NCI-H526 treated with DMSO at 0.1 percent for 48 hours (cell line): ENCODE measurements at places on chromosomes 12 and 14.
A peak's percentile ranks its signal among the peaks of the same experiment; 100 is the strongest.

- DNase-seq = no peak
These were observed 85.5 kb downstream of the STON2 start for GRCh38 chr14:81314443-81315175.

- no peak for DNase-seq
These were observed 301.5 kb upstream of the FBXO33 start for GRCh38 chr14:39733741-39734140.

DNA sequence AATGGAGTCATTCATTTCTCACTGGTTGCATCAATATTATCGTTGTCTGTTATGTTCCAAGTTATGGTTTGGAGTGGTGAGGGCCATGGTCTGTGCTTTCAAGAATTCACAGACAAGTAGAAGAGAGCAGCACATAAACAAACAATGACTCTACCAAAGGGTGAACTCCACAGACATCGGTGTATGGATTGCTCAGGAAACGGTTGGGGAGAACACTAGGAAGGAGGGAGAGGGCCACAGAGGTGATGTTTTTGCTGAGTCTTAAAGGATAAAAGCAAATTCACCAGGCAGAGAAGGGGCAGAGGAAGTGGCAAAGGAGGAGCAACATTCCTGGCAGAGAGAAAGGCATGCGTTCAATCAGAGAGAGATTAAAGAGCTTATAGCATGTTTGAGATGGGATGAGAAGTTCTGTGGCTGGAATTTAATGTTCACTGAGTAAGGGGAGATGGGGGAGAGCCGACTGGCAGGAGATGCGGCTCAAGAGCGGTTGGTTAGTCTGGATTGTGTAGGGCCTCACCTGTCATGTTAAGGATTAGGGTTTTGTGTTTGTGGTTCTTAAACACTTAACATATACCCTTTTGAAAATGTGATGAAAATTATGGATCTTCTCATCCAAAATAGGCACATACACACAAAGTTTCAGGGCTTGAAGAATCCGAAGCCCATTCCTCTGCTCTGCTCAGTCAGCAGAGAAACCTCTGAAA, 42.3 kb upstream of the FRMD6 start:
- DNase-seq = no peak

- DNase-seq = no peak
These were observed 2.6 kb downstream of the C12orf43 start for GRCh38 chr12:121013715-121014114.

DNA sequence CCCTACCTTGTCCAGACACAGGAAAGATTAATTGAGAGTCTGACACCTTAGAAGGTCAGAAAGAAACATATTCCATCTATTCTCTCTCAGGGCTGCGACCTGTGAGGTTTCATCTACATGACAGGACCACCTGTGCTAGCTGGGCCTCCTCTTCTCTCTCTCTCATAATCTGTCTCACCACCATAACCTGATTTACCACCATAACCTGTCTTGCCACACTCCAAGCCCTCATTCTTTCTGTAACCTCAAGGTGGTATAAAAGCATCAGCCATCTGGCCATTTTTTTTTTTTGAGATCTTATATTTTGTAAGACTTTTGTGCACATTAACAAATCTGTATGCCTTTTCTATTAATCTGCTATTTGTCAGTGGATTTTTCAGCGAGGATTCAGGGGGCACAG, 75.5 kb downstream of the ACADS start:
- DNase-seq = no peak

DNA sequence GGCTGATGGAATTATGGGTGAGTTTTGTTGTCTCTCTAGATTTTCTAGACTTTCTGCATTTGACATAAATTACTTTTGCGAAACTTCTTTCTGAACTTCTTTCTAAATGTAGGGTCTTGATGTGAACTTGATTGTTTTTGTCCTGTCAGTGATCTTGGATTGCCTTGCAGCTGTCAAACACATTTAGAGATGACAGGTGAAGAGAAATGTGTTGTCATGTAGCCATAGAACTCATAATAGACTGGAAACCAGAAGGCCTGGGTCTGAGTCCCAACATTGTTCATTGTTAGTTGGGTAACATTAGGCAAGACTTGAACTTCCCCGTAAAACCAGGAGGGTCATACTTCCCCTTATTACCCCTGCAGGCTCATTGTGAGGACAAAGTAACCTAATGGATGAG, 109.0 kb downstream of the LRIG3 start:
- DNase-seq = no peak

GRCh38 chr14:36339816-36340215, 19.4 kb upstream of the MBIP start:
- DNase-seq = no peak

- DNase-seq = no peak
These were observed 13.5 kb upstream of the SCFD1 start for GRCh38 chr14:30608533-30609006.

DNA sequence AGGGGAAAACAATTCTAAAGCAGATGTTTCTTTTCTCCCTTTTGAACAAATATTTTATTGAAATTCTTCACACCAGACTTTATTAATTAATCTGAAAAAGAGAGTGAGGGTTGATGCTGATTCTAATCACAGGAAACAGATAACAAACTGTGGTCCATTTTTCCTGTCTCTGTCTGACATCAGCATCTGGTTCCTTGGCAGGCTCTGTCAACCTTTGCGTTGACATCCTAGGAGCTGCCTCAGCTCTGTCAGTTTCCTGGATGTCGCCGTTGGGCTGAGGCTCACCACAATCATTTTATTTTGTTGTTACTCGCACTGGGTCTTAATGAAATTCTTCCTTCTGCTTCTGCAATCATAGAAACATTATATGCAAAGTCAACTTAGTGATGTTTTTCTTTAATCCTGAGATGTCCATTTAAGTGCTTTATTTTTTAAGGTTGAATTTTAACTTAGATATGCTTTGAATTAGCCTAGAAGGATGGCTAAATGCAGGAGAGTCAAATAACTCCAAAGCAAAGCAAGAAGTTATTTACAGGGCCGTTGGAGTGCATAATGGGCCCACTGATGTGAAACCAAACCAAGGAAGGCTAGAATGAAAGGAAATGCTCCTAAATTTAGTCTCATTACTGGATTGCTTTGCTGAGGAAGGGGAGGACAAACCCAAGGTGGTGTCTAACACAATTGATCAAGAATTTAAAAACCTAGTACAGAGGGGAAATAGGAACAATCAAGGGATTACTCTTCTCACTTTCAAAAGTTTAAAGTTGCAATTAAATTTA, 542.4 kb downstream of the FLRT2 start:
- no peak for DNase-seq

GRCh38 chr12:93614917-93615596, 42.6 kb downstream of the SOCS2 start:
- no peak for DNase-seq

DNA sequence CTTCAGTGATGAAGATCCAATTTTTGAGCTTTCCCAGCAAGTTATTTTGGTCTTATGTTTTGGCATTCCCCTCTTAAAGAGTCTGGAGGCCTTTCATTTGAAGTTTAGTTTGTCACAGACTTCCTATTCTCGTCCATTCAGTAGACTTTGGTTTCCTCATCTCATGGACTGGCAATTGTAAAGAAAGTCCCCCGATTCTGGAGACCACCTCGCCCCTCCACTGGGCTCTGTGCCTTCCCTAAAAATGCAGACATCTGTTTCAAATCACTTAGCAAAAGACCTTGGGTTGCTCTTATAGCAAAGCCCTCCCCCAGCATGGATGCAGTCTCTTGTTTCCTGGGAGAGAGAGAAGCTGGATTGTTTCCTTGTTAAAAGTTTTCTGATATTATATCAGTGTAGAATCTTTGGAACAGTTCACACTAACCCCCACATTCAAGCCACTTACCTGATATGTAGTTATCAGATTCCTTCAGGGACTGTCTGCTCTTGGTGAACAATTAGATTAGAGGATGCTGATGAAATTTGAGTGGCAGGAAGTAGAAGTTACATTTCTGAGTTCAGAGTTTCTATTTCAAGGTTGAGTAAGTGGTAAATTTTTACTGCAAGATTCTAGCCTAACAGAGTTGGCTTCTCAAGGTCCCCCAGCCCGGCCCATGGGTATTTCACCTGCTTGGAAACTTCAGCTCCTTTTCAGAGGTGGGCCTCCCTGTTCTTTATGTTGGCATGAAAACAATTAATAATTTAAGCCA, 56.3 kb downstream of the PLXNC1 start:
- DNase-seq = no peak

DNA sequence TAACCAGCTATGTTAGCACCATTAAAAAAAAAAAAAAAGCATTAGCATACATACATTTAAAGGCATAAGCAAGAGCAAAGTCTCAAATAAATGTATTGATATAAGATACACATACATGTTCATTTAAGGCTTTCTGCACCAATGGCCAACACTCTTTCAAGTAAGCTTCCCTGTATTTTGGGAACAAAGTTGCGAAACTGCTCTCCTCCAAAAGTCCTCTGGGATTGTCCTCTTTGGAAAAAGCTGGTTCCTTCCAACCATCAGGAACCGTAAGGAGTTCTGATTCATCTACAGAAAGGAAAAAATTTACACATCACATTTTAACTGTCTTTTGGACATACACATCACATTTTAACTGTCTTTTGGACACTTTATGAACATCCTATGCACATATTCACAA, 3.2 kb downstream of the KRR1 start:
- DNase-seq = no peak

DNA sequence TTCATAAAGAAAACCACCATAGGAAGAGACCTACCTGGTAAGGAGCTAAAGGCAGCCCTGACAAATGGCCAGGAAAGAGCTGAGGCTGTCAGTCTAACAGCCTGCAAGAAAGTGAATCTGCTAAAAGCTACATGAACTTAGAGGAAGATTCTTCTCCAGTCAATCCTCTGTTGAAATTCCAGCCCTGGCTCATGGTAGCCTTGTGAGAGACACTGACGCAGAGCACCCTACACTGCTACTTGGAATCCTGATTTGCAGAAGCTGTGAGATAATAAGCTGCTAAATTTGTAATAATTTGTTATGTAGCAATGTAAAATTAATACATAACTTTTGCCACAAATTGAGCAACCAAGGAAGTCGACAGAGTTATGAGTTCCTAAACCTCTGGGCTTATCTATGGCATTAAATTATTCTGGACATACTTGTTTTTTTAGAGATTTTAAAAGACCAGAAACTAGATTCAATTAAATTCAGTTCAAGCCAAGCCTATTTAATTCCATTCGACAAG, 257.0 kb downstream of the ETNK1 start:
- DNase-seq = no peak

DNA sequence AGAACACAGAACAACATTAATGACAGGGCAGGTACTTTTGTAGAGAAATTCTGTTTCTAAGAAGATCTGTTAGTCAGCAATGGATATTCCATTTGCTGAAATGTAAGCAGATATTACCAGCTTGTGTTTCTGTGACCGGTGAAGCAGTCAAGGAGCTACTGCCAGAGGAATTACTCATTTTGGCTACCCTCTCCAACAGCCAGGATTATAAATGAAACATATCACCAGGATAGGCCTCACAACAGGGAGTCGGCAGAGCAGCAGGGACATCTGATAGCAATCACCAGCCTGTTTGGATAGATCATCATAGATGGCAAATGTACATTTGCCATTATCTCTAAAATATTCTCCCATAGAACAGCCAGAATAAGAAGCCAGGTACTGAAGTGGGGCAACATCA, 440.7 kb downstream of the KCNH5 start:
- DNase-seq = no peak

DNA sequence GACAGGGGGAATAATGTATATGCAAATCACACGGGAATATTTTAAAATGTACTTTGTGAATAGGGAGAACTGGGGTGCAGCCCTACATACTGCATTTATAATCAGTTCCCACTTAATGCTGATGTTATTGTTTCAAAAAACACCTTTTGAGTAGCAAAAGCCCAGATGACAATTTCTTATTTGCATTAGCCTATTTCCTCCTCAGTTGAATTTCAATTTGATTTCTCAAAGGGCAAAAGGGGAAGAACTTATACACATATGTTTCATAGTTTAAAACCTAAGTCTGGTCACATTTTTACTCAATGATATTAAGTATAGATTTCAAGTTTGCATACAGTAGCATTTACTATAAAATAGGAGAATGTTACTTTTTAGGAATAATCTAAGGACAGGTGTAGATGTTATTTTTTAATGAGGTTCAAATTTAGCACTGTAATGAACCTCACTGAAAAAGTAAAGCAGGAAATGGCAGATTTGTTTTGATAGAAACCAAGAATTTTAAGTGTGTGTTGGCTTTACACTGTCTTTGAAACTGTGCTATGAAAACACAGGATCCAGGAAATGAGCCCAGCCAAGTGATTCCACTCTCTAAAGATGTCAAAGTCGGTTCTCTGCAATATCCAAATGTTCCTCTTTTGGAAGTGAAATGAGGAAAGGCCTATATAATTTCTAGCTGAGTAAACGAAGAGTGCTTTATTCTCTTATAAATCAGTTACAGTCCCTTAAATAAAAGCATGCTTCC, 367.4 kb downstream of the BTG1 start:
- DNase-seq = peak; percentile 32

- DNase-seq = no peak
These were observed 9.7 kb upstream of the POP5 start for GRCh38 chr12:120590741-120591407.

GRCh38 chr12:2813214-2814185, 1.0 kb downstream of the ITFG2 start:
- peak; percentile 65 for DNase-seq

GRCh38 chr12:50525422-50525821, 20.6 kb downstream of the DIP2B start:
- DNase-seq = no peak

- DNase-seq = no peak
These were observed 182.9 kb upstream of the FAR2 start for GRCh38 chr12:28966046-28966780.

DNA sequence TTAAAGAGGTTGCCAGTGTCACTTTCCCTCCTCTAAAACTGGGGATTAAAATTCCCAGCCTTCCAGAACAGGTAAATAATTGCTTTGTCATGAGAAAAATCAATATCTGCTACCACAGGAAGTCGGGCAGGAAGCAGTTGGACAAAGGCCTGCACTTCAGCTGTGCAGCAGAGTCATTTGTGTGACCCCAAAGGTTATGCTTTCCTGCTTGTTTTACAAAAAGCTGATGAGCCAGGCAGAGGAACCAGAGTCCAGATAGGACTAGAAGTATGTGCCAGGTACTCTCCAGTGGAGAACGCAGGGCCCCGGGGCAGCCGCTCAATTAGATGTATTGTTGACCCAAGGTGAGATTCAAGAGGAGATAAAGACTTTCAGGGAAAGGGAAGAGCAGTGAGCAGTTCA, 117.1 kb upstream of the FRMD6 start:
- DNase-seq = no peak

GRCh38 chr12:113007166-113007565, 28.8 kb downstream of the OAS2 start:
- no peak for DNase-seq
